ENCODE measurements at places on chromosomes 1 and 21.
A peak's percentile ranks its signal among the peaks of the same experiment; 100 is the strongest.

DNA sequence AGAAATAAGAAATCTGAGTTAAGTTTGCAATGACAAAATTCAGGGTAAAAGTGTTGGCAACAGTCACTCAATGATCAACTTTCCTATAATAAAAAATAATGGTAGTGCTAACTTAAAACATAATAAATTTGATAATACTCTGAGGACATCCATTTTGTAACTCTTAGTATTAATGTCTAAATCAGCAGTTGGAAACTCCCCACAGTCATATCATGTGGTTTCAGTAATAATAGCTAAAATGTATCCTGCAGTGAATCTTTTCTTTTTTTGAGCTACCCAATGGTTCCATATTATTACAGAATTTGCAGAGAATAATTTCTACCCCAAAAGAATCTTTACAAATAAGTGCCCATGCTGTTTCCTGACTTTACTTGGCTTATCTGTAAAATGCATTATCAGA lies 286.7 kb downstream of the PTPRC start:
- no peak for DNase-seq

DNA sequence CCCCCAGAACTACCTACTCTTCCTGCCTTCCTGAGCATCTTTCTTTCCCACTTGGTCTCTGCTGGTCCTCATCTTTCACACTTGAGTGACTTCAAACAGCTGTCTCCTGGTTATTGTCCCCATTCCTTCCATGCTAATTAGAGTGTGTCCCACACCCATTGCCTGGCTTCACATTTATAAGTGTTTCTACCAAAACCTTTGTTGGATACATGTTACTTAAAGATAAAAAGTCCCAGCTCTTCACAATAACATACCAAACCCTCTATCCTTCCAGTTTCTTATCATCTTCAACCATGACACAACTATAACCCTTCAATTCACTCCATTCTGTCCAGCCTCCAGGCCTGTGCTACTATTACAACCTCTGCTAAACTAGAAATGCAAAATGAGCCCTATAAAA lies 41.0 kb downstream of the VCAM1 start:
- DNase-seq: no peak

DNA sequence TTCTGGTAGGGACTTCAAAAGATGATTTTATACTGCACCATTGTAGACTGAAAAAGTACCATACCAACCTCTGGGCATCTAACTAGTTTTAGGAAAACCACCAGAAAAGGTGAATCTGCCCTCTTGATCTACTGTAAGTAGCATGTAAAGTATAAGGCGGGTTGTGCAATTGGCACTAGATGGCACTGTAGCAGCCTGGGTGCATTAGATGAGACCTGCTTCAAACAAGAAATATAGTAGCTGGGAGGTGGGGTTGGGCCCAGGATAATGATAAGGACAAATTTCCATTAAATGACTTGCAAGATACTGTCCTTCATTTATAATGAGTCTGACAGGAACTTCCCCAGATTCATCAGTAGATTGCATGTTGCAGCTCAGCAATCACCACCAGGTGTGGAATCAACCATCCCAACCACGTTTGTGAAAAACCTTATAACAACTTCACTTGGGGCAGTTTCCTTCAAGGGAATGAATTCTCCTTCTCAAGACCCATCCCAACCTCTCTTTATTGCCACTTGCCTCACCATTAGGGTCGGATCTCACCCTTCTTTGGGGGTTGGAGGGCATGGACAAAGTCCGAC lies 37.3 kb upstream of the IL10 start:
- DNase-seq: peak; percentile 52

DNA sequence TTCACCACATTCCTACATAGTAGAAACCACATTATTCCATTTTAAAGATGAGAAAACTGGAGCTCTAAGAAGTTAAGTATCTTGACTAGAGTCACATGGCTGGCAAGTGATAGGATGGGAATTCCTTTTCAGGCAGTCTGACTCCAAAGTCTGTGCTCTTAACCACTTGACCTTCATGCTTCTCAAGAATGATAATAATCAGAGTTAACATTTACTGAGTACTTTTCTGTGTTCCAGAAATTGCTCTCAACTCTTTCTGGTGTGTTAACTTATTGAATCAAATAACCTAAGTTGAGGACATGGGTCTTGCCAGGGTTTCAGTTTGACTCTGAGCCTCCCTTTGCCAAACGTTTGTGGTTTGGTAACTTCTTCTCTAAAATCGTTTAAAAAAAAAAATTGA lies 169.4 kb downstream of the RASAL2 start:
- no peak for DNase-seq

DNA sequence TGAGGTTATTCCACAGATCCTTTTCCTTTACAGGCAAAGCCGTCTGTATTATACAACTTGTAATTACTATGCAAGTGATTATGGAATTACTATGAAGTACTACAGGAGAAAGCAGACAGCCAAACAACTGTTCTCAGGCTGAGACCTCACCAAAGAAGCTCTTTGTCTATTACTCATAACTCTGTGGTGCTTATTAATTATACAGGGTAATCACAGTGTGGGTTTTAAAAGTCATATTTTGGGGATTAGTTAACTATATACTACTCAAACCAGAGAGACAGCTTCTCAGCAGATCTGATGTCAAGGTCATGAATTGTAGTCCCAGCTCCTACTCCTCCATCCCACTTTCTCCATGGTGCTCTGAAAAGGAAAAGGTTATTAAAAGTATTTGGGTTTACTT lies 49.6 kb downstream of the CTTNBP2NL start:
- DNase-seq: no peak

GRCh38 chr21:34011660-34012059 lies 61.7 kb upstream of the MRPS6 start:
- no peak for DNase-seq

DNA sequence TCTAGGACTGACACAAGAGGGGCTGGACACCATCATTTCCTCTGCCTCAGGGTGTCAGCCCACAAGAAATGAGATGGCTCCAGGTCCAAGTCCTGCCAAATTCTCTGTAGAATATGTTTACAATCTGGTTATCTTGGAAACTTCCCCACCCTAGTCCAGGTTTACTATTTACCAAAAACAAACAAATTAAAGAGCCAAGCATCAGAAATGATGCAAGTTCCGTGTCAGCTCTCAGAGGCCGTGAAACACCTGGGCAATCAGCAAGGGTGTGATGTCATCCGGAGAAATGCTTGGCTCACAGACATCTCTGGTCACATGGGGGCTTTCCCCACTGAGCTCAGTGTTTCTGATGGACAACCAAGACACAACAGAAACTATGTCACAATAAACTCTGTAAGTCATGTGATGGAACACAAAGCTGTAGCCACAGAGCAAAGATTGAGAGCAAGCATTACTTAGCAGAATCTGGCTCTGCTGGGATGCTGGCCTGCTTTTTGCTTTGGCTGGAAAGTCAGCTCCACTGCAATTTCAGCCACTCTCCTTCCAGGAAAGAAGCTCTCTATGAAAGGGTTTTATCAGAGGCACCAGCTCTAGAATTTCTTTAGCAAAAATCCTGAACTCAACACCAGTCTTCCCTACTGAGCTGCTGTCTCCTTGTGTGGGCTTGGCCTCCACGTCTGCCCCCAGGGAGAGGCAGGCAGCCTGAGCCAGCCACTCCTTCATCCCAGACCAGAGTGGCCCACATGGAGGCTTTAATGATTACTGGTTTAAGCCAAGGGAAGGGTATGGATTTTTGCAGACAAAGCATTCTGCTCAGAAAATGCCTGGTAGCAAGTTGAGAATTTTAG lies 55.9 kb downstream of the NENF start:
- DNase-seq: no peak

DNA sequence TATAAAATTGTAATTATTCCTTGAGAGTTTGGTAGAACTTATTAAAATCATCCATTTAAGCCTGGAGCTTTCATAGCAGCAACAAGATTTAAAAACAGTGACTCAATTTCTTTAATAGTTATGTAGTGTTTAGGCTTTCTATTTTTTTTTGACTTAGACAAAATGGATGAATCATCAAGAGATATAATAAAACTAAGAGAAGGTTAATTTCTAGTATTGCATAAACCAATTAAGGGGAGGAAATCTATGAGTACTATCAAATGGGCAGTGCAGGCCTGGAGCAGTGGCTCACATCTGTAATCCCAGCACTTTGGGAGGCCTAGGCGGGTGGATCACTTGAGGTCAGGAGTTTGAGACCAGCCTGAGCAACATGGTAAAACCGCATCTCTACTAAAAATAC lies 416.3 kb upstream of the USP24 start:
- DNase-seq: no peak

DNA sequence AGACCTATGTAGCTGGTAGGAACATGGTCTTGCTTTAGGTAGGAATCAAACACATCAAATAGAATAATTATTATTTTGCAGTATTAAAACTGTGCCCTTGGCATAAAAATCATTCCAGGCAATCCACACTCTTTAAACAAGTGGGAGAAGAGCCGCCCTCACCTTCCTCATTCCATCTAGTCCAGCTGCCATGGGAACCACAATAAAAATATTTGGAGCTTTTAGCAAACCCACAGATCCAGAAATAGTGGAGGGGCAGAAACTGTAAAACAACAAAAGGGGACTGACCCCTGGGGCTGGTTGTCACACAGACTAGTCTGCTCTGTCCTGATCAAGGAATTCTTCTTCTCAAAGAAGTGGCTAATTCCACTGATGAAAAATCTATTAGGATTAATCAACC lies 61.6 kb downstream of the PTPRC start:
- DNase-seq: no peak

GRCh38 chr1:171940368-171940767 lies 99.1 kb downstream of the DNM3 start:
- no peak for DNase-seq

- no peak for DNase-seq
These were observed 332.8 kb downstream of the KCTD3 start for GRCh38 chr1:215899901-215900300.

GRCh38 chr1:35539824-35540261 lies 17.4 kb downstream of the KIAA0319L start:
- no peak for DNase-seq

DNA sequence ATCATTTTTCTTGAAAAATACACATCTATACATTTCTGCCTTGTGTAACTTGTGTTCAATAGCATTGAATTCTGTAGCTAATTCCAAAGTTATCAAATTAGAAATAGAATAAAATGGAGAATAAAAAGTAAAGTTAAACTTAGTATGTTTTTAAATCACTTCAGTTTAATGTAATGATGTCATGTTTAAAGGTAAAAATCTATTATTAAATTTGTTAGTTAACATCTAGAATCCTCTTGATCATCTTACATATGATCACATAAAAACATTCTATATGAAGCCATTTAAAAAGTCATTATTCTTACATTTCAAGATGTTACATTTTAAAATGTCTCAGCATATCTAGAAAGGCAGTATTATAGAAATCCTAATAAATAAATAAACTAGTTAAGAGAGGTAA lies 1163.2 kb downstream of the PLA2G4A start:
- DNase-seq: no peak

- no peak for DNase-seq
These were observed 455.3 kb upstream of the USP24 start for GRCh38 chr1:55670331-55671082.

- DNase-seq: no peak
These were observed 15.5 kb downstream of the LEPR start for GRCh38 chr1:65435987-65436386.

DNA sequence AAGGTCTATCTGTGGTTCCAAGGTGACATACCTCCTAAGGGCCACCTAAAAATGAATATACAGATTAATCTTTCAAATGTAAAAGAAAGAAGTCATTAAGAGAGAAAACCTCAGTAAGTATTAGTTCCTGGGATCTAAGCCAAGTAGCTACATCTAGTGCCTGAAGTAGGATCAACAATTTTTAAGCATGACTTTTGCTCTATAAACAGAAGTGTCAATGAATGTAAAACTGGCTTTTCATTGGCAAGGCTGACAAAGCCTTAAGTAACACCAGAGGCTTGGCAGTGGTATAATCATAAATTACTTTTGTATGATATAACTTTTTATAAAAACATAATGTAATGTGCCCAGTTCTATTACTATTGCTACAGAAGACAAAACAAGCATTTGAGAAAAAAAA lies 12.2 kb upstream of the ACADM start:
- DNase-seq: no peak

- no peak for DNase-seq
These were observed 54.2 kb downstream of the SLC19A1 start for GRCh38 chr21:45487891-45488600.

GRCh38 chr1:228037401-228038386 lies 30.9 kb downstream of the WNT3A start:
- DNase-seq: no peak

GRCh38 chr1:167404161-167404888 lies 114.0 kb downstream of the CD247 start:
- DNase-seq: no peak

GRCh38 chr1:8629241-8630091 lies 188.0 kb downstream of the RERE start:
- DNase-seq: no peak

- no peak for DNase-seq
These were observed 203.5 kb upstream of the NEGR1 start for GRCh38 chr1:72485801-72486200.
